ENCODE measurements at places on chromosomes 4 and X. TPM values are rescaled to one million over a fixed set of nuclear protein-coding genes. Genes with fewer than 3 reads are reported as not detected.

AWAT2 gene
- total RNA-seq = not detected

DNA sequence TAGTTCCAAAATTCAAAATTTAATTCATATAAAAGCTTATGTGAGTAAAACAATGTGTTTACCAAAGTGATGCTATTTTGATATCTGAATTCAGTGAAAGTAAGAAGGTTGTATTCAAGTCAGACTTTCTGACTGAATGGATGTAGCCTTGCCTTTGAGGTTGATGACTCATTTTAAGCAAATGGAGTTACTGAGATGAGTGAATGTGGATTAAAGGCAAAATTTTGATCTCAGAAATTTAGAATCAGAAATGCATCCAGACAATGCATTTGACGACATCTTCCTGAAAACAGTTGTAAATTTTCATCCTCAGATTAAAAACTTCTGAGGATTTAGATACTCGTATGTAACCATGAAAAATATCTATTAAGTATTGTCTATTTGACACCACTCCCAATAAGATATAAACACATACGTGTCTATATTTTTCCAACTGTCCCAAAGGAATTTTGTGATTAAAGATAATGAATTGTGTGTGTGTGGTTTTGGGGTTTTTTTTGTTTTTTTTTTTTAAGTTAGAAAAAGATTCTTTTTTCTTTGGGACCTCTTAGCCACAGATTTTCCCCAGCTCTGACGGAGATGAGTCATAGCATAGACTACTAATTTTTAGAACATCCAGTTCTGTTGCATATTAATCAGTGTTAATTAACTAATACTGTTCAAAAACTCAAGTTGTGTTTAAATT, 34.4 kb downstream of the NFKB1 start:
- DNase-seq = no peak

VCX gene
- not detected for total RNA-seq

HSFX3 gene
- total RNA-seq = not detected

- no peak for DNase-seq
Observed at GRCh38 chrX:120238933-120239332, 11.7 kb upstream of the ZBTB33 start.

UBA6 gene
- 69.7 TPM for total RNA-seq
